Fibroblast of skin of right quadriceps (primary cell): ENCODE measurements at places on chromosomes 11 and 22.

DNA sequence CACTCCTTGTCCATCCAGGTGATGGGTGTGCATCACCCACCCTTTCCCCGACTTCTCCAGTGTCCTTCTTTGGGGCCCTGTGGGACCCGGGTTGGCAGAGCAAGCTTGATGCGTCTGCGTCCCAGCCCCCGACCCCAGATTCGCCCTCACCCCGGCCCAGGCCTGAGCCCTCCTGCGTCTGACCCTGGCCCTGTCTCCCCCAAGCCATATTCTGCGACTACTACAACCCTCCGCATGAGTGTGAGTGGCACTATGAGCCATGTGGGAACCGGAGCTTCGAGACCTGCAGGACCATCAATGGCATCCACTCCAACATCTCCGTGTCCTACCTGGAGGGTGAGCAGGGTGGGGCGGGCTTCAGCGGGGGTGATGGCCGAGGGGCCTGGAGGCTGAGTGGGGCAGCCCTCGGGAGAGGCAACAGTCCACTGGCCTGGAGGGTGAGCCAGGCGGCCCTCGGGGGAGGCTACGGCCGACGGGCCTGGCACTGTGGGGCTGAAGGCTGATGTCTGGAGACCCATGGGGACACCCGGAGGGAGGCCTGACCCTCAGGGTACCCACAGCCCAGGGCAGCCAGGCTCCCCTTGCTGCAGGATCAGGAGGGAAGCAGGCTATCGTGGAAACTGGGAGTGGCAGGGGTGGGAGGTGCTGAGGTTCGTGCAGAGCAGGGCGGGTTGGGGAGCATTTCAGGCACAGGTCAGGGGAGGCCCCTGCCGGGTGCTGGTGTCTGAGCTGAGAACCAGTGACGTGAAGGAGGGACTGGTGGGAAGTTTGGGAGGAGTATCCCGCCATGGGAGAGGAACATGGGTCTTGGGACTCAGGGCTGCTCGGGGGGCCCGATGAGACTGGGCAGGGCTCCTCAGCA is 15.3 kb downstream of the MUC2 start:
- DNase-seq, result no peak

GRCh38 chr11:11070976-11071375 is 213.1 kb upstream of the ZBED5 start:
- no peak for DNase-seq

DNA sequence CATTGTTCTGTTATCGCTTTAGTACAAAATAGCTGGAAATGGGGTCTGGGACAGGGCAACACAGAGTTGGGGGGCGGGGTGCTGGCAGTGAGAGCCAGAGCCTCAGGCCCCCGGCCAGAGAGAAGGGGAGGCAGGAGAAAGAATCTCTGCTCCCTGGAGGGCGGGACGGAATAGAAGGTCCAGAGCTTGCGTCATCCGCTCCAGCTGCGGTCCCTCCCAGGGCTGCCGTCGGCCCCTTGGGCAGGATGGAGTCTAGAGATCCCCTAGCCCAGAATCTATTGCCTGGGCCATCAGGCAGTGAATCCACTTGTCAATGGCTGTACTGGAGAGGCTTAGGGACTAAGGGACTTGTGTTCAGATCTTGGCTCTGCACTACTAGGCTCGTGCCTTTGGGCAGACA is 5.0 kb downstream of the TP53I11 start:
- no peak for DNase-seq

DNA sequence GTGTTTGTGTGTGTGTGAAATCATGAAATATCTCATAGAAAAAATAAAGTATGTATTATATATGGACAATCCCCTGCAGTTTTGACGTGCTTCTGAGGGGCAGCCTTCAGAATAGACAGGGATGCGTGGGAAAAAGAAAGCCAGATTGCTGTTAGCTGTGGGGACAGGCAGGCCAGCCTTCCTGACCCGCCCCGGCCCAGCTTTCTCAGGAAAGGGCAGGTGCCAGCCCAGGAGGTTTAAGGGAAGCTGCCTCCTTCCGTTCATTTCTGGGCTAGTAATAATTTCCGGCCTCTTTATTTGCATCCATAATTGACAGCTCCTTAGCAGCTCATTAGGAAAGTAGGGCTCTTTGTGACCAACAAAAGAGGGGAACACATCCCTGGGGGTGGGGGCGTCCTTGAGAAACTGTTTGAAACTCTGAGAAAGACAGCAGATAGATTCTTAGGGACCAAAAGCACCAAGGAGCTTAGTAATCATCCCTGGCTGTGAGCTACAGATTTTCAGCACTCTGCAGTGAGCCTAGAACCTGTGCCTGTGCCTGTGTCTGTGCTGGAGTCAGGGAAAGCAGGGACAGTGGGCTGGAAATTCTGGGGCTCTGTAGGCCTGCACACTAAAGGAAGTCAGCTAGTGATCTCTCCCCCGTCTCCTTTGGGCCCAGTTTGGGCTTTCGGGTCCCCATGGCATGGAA is 632.9 kb upstream of the CADM1 start:
- DNase-seq, result no peak

GRCh38 chr11:118610773-118611432 is 3.5 kb downstream of the PHLDB1 start:
- peak; percentile 64 for DNase-seq
